Naive B cell (primary cell): ENCODE measurements at places on chromosomes 11 and 22.

- DNase-seq = no peak
Measured at GRCh38 chr11:6586434-6587359, 16.7 kb downstream of the RRP8 start.

- DNase-seq = no peak
Measured at GRCh38 chr11:16182553-16182952, 173.8 kb downstream of the SOX6 start.

- DNase-seq = no peak
Measured at GRCh38 chr22:50072714-50073538, 12.3 kb downstream of the MLC1 start.

GRCh38 chr11:129729216-129729615 is 86.4 kb upstream of the TMEM45B start:
- DNase-seq = no peak

DNA sequence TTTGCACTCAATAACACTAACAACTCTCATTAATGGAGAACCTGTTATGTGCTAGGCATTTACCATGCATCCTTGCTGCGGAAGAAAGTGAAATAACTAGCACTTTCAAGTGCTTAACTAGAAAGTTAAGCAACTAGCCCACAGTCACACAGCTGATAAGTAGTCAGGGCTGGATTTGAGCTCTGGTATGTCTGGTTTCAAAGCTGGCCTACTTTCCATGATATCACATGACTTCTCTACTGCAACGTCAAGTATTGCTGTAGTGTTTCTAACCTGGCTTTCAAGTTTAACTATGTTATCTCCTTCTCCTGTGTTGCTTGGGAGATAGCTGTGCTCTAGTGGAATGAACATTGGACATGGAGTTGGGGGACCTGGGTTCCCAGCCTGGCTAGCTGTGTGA is 12.1 kb downstream of the SLC15A3 start:
- no peak for DNase-seq

- no peak for DNase-seq
Measured at GRCh38 chr11:17693531-17693930, 25.8 kb upstream of the MYOD1 start.

DNA sequence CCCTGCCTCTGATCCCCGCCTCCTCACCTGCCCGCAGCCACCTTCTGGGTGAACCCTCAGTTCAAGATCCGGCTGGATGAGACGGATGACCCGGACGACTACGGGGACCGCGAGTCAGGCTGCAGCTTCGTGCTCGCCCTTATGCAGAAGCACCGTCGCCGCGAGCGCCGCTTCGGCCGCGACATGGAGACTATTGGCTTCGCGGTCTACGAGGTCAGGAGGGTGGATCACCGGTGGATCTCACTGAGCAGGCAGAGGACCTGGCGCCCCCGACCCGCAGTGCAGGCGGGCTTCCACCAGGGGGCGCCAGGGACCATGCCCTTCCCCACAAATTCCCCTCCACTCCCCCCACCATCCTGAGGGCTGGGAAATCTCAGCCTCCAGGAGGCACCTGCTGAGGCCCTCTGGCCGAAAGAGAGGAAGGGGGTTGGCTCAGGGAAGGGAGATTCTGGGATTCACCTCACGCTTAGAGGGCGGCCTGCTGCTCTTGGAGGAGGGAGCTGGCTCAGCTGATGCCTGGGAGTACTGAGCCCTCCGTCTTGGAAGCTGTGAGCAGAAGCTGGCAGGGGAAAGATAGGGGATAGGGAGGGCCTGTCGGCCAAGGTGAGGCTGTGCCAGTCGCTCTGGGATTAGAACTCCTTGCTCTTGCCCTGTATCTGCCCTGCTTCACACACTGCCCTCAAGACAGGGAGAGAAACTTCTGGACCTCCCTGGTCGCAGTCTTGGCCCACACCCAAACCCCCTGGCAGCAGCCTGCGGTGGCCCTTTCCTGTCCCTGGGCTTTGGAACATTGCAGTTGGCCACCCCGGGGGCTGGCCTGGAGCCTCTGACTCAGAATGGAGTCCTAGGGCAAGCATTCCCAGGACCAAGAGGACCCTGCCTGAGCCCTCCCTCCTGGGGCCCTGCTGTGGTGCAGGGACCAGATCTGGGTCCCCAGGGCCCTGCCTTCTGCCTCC is 23.2 kb downstream of the CAPN1 start:
- peak; percentile 49 for DNase-seq

GRCh38 chr22:35334004-35334403 is 34.3 kb downstream of the TOM1 start:
- peak; percentile 25 for DNase-seq

DNA sequence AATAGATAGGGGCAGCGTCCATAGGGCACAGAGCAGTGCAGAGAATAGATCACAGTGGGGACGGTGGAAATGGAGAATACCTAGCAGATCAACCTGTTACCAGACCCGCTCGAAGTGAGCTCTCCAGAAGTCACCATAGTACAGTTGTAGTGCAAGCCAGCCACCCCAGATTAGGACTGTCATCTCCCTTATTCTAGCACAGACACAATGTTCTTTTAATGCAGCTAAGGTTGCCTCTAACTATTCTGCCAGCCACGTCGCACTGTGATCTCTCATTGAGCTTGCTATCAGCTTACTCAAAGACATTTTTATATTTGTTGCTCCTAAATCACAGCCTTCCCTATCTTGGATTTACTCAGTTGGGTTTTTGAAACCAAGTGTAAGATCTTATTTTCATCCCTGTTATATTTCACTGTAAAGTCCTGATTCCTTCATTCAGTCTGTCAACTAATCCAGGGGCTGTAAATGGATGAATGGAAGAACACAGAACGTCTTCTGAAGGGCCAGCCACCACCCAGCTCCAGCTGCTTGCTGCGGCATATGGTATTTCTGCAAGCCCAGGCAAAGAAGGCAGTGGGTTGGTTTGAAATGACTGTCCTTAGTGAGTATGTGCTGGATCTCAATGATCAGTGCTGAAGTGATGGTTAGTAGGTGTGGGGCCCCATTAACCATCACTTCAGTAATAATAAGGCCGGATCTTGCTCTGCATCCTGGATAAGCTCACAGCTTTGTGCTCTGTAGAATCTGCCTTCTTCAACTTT is 3.4 kb downstream of the PARVA start:
- DNase-seq = no peak

DNA sequence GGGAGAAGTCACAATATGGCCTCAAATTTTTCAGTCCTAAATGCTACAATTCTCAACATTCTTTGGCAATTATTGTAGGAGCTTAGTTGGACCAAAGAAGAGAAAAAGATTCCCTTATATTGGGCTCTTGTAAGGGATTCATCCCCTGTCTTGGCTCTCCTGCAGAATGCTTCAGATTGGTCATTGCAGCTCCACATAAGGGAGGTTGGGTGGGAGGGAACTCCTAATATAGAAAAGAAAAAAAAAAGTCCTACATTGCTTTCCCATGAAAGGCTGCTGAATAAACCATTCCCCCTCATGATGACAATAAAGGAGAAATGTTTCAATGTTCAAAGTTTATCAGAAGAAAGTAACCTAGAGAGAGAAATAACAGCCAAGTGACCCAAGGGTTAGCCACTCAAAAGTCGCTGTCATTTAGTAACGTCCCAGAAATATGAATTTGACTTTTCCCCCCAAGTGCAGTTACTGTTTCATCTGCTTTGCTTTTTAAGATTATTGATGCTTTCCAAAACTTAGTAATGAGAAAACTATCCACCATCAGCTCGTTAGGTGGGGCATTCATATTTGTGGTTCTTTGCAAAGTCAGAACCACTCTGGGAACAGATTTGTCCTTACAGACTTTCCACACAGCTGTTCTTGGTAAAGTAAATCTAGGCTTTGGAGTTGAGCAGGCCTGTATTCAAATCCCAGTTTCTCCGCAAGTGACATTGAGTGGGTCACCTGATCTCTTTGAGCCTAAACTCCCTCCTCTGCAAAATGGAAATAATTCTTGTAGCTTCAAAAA is 5.0 kb upstream of the SLC1A2 start:
- DNase-seq = no peak

DNA sequence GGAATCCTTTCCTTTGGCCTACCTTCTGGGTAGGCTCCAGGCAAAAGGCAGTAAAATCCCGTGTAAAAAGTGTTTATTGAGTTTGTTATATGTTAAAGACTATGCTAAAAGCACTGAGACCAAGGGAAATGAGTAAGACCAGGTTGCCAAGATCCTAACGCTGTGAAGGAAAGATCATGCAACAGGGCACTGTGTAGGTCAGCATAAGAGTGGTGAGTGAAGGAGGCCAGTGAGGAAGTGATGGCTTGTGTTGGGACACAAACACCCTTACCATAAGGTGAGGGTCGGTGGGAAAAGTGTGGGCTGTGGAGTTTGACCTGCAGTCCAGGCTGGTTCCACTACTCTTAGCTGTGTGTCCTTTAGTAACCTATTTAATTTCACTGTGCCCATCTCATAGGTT is 202.1 kb downstream of the DBX1 start:
- DNase-seq = no peak

DNA sequence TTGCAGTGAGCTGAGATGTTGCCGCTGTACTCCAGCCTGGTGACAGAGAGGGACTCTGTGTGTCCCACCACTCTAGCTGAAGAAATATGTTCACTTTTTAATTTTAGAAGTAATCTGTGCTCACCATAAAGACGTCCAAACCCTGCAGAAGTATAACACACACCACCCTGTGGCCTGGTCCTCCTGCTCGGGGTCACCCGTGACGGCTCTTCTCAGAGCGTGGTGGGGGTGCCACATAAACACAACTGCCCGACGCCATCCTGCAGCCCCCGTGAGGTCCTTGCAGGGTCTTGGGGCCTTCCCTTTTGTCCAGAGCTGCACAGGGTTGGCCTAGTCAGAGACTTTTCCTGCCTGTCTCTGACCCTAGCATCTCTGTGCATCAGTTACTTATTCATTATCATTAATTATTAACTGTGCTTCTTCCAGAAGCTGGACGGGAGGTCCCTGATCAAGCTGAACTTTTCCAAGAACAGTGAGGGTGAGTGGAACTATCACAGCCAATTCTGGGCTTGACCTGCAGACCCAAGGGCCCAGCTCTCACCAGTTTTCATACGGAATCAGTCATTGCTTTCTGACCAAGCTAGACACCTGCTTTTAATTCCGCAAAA is 8.9 kb downstream of the PPIL2 start:
- DNase-seq = no peak

GRCh38 chr11:26442131-26442530 is 110.2 kb downstream of the ANO3 start:
- DNase-seq = no peak

DNA sequence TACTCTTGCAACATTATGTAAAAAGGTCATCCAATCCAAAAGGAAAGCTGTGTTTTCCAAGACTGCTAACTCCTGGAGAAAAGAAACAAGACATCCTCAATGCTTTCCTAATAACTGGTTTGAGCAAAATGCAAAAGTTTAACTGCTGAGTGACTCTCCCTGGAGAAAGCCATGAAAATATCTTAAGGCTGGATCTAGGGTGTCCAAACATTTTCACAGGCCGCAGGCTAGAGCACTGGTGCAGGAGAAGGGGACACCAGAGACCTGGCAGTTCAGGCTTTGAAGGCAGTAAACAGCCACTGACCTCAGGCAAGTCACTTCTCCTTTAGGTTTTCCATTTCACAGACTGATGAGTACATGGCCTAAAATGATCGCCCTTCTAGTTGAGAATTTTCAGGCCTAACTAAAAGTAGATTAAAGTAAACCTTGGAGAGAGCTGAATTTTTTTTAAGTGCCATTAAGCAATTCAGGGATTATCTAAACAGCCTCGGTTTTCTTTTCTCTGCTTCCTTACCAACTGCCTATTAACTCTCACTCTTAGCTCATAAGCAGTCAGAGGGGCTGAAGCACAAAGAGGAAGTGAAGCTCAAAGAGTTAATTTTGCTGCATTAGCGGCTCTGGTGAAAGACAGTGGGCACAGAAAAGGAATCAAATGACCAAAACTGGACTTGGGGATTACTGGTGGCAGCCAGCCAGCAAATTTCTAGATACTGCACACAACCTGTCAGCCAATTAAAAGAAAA is 2.3 kb downstream of the CHKA start:
- peak; percentile 31 for DNase-seq

- no peak for DNase-seq
Measured at GRCh38 chr11:23124996-23125395, 264.7 kb upstream of the CCDC179 start.

DNA sequence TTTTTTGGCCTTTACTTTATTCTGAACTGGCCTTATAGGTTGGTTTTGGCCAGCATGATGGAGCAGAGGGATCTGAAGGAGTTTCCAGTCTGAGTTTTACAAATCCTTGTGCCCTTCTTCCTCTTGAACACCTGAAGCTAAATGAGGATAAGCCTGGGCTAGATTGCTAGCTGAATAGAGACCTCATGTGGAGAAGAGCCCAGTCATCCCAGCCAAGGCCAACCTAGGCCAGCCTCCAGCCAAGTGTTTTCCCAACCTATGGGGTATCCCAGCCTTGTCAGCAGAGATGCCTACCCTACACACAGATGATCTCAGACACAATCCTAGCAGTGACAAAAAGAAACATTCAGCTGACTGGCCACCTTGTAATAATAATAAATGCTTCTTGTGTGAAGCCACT is 966 bp upstream of the CASP12 start:
- DNase-seq = no peak

- DNase-seq = peak; percentile 82
Measured at GRCh38 chr22:30922151-30922611, 46.4 kb downstream of the MORC2 start.

GRCh38 chr22:24008022-24008283 is 2.7 kb upstream of the GSTT4 start:
- DNase-seq = no peak

DNA sequence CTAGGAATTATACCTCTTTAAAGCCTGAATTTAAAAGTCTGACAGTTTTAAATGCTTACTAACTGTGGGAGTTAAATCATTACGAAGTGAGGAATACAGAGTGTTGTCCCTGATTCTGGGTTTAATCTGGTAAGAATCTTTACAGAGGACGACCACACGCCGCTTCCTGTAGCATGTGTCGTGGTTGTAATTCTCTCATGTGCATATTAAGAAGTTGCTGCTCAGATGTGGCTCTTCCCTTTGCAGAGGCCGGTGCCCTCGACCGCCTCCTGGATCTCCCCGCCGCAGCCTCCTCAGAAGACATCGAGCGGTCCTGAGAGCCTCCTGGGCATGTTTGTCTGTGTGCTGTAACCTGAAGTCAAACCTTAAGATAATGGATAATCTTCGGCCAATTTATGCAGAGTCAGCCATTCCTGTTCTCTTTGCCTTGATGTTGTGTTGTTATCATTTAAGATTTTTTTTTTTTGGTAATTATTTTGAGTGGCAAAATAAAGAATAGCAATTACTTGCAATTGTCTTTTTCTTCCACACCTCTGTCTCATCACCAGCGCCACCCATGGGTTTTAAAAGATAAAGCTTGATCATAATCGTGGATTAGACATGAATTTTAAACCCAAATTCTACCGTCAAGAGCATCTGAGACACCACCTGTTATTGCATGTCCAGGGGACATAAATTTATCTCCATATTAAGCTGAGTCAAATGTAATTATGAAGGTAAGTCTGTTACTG is 6.5 kb downstream of the GAL start:
- DNase-seq = no peak

DNA sequence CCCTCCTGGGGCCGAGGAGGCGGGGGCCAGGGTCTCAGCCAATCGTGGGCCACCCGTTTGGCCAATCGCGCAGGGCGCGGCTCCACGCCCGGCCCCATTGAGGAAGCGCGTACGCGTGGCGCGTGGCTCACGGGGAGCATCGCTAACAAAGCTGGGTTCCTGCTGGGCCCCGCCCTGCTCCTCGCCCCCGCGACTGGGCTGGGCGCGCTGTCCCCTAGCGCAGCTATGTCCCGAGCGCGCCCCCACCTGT is 614 bp upstream of the ASCL2 start:
- DNase-seq = peak; percentile 46
